Mesothelial cell of epicardium (in vitro differentiated cells): ENCODE measurements at places on chromosomes 2 and 18. TPM values are rescaled to one million over a fixed set of nuclear protein-coding genes. Genes with fewer than 3 reads are reported as not detected.
A peak's percentile ranks its signal among the peaks of the same experiment; 100 is the strongest.

DNA sequence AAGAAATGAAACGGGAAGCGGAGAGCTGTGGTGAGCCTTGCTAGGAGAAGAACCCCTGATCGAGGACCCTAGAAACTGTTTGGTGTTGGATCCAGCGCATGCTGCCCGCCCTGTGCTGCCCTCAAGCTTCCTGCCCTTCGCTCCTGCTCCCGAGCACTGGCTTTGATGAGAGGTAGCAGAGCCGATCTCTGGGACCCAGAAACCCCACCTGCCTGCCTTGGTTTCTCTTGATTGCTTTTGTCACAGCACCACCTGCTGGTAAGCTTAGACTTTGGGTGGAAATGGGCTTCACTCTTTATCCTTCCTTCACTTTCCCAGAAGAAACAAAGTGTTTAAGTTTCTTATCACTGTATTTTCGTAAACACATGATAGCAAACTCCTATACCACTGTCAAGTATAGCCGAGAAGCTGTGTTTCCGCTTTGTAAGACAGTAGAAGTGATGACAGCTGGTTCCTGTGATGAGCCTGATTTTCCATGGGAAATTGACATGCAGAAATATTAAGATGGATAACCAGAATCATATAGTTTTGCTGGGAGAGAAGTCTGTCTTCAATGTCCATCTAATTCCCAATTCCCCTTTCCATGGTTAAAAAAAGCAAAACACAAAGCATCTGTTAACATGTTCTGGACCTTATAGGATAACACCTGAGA, 267.4 kb downstream of the PHLPP1 start:
- DNase-seq = no peak

DNA sequence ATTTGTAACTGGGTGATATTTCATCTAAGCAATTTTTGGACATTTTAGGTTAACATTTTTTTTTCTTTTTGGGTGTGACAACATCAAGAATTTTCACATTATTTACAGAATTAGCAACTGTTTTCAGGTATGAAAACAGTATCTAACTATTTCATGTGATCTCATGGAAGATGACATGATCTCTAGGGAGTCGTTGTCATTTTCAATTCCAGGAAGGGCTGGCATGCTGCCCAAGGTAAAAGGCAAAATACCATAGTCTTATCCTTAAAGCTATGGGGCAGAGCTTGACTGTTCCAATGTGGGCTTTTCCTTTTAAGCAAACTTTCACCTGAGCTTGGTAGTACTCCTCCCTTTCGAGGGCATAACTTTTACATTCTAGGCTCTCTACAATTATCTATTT, 443.7 kb downstream of the DSEL start:
- DNase-seq = no peak

The GRB14 gene
- total RNA-seq = 11.6 to 13.6 TPM (median 12.3 TPM) in 3 replicates

DNA sequence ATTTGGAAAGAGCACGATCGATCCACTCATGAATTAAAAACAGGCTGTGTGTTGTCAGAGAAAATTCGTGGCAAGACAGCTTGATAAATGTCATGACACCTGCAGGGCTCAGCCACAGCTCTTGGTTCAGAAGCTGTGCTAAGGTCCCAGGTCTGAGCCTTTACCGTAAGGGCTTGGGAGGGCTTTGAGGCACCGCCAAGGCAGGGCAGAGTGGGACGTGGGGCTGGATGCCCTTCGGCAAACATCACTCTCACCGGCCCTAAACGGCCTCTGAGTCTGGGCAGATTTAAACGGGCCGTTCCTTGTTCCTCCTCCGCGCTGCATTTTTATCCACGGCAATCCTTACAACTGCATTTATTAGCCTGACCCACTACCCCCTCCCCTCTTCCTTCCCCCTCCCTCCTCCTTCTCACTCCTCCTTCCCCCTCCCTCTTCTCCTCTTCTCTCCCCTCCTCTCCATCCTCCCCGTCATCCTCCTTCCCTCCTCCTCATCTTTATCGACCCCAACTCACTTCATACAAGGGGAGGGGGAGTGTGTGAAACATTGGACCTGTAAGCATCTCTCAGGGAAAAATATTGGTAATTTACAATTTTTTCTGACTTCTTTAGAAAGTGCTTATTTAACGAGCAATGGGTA, 33.9 kb downstream of the MBP start:
- DNase-seq = no peak

DNA sequence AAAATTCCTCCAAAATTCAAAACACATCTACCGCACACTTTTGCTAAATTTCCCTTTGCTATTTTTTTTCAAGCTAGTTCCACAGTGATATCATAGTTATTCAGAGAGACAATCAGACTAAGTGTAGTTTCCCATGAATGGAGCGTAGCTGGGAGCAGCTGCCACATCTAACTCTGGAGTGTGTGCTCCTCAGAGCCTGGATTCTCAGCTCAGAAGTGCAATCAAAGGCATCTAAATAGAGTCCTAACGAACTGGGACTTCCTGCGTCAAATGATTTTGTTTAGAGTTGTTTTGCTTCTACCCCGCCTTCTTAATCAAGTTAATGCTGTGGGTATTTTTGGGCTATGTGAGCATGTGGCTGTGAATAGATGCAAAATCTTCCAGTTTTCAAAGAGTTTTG, 160.3 kb downstream of the TMEM18 start:
- no peak for DNase-seq

- no peak for DNase-seq
These were observed 227.7 kb downstream of the ARHGAP15 start for GRCh38 chr2:143356736-143357446.

The TANC1 gene
- total RNA-seq = 132 to 138 TPM (median 134 TPM) in 3 replicates

The PRKAG3 gene
- 2.8 to 3.6 TPM (median 2.9 TPM) in 3 replicates for total RNA-seq

The AGAP1 gene
- total RNA-seq = 41.1 to 44.0 TPM (median 41.5 TPM) in 3 replicates

- no peak for DNase-seq
These were observed 105.1 kb downstream of the USP40 start for GRCh38 chr2:233461481-233461891.

- peak; percentile 57 for DNase-seq
These were observed 14.3 kb upstream of the PIEZO2 start for GRCh38 chr18:11163665-11164064.

- DNase-seq = no peak
These were observed 172.2 kb downstream of the LDLRAD4 start for GRCh38 chr18:13390711-13391110.

DNA sequence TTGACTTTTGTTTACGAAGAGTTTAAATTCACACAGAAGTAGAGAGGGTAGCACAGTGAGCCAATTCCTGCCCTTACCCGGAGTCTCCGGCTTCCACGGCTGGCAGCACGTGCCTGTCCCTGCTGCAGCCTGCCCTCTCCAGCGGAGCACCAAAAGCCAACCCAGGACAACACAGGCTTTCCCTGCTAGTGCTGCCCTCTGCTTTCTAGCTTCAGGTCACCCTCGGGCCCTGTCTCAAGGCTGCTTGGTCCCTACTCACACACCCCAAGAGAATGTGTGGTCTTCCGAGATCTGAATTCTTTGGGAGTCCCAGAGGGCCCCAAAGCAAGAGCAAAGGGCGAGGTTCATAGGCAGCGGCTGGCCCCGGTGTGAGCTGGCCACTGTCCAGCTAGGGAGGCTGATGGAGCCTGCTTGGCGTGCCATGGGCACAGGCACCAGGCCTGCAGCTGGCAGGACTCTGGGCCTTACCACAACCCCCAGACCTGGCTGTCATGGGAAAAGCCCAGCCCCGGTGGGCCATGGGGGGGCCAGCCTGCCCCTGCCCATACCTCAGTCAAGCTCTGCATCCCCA, 7.0 kb upstream of the HS6ST1 start:
- no peak for DNase-seq

GRCh38 chr2:65431421-65432226, 775 bp downstream of the SPRED2 start:
- peak; percentile 35 for DNase-seq

GRCh38 chr18:56286775-56287325, 351.5 kb downstream of the TXNL1 start:
- no peak for DNase-seq

DNA sequence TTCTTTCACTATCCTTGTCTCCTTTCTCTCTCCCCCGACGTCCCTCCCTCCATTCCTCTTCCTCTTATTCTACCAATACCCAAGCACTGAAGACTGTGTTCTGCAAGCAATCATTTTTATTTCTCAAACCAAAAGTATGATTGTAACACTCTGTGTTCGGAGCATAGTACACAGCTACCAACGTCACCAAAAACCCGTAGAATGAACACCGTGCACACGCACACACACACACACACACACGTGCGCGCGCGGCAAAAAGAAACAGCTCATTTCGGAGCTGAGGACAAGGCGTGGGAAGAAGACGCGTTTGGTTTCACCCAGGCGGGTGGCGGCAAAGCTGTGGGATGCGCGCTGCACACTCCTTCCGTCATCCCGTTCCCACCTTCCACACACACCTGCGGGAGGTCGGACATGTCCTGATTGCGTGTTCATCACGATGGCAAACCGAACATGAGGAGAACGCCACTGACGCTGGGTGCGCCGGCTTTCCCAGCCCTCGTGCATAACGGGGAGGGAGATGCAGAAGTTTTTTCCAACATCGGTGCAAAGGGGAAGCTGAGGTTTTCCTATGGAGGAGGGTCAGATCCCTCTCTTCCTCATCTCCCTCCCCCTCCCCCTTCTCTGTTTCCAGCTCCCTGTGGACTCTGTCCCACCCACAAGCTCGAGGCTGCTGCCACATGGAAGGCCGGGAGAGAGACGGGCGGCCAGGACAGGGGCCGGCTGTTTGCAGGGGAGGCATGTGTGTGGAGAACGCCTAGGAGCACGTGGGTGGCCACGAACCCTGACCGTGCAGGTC, 20.4 kb downstream of the MBP start:
- DNase-seq = no peak

DNA sequence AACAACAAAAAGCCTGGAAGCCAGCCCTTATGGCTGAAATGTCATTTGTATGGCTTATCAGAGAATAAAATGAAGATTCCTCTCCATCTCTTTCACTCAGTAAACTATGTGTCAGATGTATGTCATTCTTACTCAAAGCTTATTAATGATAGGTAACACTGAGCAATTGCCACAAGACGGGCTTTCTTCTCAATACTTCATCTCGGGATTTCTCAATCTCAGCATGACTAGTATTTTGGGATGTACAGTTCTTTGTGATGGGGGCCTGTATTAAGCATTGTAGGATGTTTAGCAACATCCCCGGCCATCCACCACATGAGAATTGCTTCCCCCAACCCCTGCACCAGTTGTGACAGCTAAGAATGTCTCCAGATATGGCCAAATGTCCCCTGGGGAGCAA, 80.2 kb downstream of the MREG start:
- no peak for DNase-seq

DNA sequence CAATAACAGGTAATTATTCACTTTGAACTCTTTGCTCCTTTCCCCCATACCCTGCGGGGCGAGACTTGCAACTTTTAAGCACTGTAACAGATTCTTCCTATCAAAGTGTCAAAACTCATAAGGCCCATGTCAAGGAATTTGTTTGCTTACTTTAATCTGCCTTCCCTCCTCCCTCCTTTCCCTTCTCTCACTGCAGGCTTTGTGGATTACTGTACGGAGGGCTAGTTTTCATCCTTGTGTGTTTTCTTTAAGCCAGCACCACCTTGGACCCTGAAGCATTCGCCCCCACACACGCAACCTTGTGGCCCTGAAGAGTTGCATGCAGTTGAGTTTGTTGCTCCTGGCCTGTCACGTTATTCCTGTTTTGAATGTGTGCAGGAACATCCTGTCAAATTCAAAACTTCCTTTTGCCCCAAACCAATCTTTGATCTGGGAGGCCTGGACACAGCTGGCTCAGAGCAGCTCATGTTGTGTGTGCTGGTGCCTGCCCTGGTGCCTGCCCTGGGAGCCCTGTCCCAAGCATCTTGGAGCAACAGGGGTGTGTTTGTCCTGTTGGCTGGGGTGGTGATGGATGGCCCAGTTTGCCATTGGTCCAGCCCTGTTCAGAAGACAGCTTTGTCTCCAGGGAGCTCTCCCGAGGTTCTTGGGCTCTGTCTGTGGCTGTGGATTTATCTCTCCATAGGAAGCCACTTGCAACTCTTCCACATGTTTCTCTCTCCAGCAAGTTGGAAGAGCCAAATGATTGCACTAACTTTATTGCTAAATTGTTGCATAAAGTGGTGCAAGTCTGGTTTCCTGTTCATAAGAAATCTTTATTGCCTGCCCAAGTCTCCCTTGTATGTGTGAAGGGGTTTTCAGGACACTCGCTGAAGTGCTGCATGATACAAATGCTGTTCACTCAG, 199.6 kb downstream of the VAPA start:
- DNase-seq = no peak

The ADRA2B gene
- total RNA-seq = 0.51 to 0.63 TPM (median 0.56 TPM) in 3 replicates

DNA sequence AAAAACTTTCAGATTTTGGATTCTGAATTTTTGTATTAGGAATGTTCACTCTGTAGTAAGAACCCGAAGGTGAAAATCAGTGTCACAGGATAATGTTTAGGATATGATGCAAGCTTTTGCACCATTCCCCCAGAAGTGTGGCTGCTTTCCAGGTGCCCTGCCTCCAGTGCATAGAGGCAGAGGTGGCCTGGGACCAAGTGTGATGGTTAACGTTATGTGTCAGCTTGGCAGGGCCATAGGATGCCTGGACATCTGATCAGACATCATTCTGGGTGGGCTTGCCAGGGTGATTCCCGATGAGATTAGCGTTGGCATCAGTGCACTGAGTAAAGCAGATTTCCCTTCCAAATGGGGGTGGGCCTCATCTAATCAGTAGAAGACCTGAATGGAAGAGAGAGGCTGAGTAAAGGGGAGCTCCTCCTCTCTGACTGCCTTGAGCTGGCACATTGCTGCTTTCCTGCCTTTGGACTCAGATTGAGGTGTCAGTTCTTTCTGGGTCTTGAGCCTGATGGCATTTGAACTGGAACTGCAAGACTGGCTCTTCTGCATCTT, 177.4 kb upstream of the HS6ST1 start:
- DNase-seq = no peak

GRCh38 chr2:237911363-237912017, 52.1 kb downstream of the RAMP1 start:
- no peak for DNase-seq

DNA sequence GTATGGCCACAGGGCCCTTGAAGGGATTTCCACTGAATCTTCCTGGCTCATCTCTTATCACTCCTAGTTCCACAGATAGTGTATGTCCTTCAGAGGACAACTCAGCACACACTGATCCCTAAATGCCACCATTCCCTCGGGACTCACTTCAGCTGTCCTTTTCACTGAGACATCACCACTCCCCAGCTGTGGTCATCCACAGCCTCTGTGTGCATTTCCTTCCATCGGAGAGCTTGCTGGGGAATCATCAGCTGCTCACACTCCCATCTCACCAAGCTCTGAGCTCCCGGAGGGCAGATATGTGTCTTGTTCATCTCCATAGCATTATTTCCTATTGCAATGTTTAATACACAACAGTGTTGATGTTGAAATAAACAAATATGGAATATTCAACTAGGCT, 759.5 kb downstream of the RNF144A start:
- no peak for DNase-seq

GRCh38 chr2:6443061-6443823, 422.5 kb downstream of the CMPK2 start:
- DNase-seq = no peak

- DNase-seq = no peak
These were observed 9.5 kb upstream of the SMAD4 start for GRCh38 chr18:51020536-51020935.

- DNase-seq = no peak
These were observed 127.3 kb downstream of the FAM210A start for GRCh38 chr18:13599031-13599430.

GRCh38 chr2:241859017-241859435, 332 bp upstream of the PDCD1 start:
- peak; percentile 17 for DNase-seq
